ENCODE measurements at places on chromosomes 16 and 17.

- no peak for DNase-seq
These were observed 16.7 kb upstream of the HEATR6 start for GRCh38 chr17:60095381-60095780.

GRCh38 chr17:28345419-28346198, 10.0 kb downstream of the TNFAIP1 start:
- no peak for DNase-seq

DNA sequence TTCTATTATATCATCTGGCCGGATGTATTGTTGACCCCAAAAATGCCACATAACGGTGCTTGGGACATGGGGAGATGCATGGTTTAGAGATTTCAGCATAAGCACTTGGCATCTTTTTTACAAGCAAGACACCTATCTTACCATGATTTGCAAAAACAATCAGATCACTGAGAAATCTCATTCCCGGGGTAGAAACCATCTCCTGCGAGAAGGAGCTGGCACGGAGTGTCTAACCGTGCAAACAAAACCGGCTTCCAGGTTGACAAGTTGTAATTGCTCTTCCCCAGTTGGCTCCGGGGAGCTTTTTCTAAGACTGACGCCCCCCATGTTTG, 1.0 kb downstream of the SLC16A6 start:
- no peak for DNase-seq

DNA sequence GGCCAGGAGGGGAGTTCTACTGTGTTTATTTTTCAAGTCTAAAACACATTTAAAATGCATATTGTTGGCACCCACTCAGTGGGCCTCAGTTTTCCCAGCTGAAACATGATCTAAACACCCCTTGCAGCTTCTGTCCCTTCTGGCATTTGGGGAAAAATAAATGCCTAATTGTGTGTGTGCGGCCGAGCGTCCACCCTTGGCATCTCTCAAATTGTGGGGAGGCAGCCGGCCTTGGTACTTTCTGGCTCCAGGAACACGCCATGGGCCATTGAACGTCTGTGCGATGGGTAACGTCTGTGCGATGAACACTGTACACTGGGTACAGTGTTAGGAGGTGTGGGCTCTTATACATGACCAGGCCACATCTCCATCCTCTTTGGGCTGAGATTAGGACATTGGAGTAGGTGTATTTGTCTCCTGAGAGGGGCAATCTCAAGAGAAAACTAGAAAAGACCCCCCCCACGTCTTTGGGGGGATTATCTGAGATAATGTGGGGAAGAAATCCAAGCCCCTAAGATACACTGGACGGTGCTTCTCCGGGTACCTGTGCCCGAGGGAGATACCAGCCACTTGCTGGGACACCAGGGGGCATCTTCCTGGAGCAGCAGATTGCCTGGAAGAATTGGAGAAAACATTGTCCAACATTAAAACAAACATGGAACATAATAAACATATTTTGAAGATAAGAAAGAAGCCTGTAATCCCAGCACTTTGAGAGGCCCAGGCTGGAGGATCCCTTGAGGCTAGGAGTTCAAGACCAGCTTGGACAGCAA, 54.9 kb downstream of the RAB11FIP4 start:
- no peak for DNase-seq

DNA sequence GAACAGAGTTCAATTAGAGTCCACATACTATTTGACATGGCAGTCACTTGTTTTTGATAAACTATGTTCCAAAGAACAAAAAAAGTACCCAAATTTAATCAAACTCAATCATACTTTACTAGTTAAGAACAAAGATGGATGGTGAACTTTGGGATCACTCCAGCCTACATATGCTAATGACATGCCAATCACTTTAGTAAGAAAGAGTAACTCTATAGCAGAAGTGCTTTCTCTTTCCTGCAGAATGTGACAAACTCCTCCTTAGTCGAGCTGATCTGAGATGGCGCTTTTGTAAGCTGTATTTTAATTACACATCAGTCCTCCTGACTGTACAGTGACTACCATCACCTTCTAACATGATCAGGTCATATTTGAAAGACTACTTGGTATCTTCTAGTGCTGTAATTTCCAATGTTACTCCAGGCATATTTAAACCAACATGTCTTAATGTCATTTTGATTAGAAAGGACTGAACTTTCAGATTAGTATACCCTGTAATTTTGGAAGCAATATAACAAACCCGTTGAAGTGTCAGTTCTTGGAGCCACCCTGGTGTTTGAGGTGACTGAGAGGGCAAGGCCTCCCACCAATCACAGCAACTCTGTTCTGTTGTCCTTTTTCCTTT, 4.1 kb downstream of the NETO2 start:
- no peak for DNase-seq

DNA sequence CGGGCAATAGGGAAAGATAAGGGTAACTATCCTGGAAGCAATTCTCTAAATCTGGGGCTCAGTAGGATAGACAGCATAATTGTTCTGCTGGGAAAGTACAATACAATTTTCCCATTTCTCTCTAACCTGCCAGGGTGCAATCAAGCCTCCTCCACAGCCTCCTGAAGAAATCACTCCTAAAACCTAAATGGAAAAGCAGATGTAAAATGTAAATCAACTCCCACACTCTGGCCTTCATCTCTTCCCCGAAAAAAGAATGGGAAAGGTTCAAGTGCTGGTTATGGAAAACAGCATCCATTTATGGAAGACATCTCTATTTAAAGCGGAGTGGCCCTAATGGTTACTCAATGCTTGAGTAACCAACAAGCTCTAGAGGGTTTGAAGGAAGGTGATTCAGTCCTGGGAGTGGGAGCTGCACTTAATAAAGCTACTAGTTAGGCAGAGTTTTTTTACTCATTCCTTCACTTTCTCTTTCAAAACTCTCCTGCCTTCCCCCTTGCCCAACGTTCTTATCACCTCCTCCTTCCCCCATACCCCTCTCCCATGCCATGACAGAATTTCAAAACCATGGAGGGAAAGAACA, 5.1 kb downstream of the MMD start:
- DNase-seq = no peak

- DNase-seq = peak; percentile 46
These were observed 4.8 kb downstream of the SCGB1C2 start for GRCh38 chr17:142102-142661.

DNA sequence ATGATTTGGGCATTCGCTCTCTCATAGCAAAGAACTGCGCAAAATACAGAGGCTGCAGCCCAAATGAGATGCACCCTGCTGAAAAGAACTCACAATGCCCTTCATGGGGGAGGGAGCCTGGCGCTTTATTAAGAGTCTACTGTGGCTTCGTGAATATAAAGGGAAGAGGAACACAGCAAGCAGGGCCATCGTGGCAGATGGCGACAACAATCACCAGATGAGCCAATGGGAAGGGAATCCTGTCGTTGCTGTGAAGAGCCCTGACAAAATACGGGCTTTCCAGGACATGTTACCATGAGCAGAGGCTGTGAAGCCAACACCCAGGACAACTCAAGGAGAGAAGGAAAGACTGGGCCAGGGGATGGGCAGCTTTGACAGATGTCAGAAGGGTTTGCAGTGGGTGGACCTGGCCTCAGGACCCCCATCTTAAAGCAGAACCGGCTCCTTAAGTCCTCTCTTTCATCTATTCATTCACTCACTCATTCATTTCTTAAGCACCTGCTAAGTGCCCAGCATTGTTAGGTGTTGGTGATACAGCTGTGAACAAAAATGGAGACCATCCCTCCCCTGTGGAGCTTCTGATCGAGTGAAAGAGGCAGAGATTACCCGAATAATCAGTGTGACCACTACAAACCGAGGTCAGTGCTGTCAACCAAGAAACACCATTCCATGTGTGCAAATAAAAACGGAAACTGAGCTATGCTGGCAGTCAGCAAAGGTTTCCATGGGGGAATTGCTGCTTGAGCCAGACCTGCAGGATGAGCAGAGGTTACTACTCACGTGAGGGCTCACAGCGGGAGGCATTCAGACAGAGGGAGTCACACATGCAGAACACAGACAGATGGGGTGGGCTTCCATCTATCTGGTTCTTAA, 125.8 kb downstream of the DYNLRB2 start:
- no peak for DNase-seq

DNA sequence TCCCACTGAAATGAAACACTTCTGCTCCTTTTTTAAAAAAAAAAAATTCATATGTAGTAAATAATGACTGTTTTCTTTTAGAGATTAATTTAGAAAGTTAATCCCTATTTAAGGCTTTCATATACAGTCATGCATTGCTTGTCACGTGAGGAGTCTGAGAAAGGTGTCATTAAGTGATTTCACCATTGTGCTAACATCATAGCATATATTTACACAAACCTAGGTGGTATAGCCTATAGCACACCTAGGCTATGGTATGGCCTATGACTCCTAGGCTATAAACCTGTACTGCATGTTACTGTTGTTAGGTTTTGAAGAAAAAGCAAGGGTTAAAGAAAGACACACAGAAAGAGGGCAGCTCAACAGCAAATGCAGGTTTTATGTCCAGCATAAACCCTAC, 13.7 kb downstream of the PPY start:
- DNase-seq = no peak

GRCh38 chr17:28493460-28493859, 12.7 kb upstream of the FOXN1 start:
- peak; percentile 57 for DNase-seq
